ENCODE measurements at places on chromosomes 2 and 18. TPM values are rescaled to one million over a fixed set of nuclear protein-coding genes. Genes with fewer than 3 reads are reported as not detected.

The CD226 gene
- total RNA-seq, result 20.1 TPM

The SERPINB4 gene
- not detected for total RNA-seq

The CCDC121 gene
- 1.4 TPM for total RNA-seq

The CRIM1 gene
- 5.3 TPM for total RNA-seq
